ENCODE measurements at places on chromosomes 11 and 22.

DNA sequence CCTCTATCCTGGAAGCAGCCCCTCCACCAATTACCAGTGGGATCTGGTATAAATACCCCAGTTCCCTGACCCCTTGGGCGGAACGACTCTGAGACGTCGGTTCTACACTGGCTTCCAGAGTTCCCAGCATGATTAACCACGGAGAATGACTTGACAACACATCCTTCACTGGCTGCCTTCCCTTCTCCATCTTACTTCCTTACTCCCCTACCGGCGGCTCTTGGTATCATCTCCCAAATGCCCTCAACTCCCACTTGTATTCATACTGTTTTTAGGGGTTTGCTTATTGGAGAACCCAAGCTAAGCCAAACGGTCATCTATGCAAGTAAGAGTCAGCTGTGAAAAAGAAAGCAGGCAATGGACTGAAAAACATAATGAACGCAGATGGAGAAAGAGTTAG lies 56.1 kb downstream of the APOL3 start:
- no peak for DNase-seq

- DNase-seq: no peak
Observed at GRCh38 chr11:13891911-13892310, 70.6 kb upstream of the SPON1 start.

- DNase-seq: no peak
Observed at GRCh38 chr22:39094717-39095389, 2.2 kb upstream of the APOBEC3H start.

- no peak for DNase-seq
Observed at GRCh38 chr11:284105-285020, 4.6 kb upstream of the PGGHG start.

GRCh38 chr11:44885065-44885810 lies 65.4 kb downstream of the TP53I11 start:
- no peak for DNase-seq

DNA sequence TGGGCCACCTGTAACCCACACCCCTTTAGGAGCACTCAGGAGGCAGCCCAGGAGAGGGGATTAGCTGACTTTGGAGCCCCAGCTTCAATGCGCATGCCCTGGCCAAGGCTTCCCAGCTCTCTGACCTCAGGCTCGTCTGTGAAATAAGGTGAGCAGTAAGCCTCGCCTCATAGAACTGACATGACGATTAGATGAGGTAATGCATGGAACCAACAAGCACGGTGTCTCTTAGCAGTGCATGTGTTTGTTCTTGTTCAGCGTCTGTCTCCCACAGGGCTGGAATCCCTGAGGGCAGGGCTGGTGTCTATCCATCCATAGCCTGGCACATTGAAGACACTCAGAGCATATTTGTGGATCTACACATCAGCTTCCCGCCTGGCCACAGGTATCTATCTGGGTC lies 415.4 kb downstream of the MN1 start:
- no peak for DNase-seq

GRCh38 chr11:122850076-122850631 lies 11.9 kb downstream of the CRTAM start:
- no peak for DNase-seq

- no peak for DNase-seq
Observed at GRCh38 chr11:16184588-16184987, 171.8 kb downstream of the SOX6 start.

DNA sequence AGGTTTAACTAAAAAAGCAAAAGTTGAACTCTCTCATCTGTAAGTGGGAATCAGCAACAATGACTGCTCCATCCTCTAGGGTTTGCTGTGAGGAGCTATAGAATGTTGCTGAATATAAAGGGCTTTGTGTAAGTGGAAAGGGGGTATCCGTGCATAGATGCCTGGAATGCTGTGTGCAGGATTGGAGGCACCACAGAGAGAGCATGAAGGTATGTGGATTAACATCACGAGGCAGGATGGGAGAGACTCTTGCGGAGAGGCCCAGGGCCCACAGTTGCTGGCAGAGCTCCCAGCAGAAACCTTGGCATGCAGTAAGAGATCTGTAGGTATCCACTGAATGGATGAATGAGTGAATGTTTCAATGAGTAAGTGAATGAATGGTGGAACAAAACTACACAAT lies 298.7 kb upstream of the DDI1 start:
- DNase-seq: no peak

DNA sequence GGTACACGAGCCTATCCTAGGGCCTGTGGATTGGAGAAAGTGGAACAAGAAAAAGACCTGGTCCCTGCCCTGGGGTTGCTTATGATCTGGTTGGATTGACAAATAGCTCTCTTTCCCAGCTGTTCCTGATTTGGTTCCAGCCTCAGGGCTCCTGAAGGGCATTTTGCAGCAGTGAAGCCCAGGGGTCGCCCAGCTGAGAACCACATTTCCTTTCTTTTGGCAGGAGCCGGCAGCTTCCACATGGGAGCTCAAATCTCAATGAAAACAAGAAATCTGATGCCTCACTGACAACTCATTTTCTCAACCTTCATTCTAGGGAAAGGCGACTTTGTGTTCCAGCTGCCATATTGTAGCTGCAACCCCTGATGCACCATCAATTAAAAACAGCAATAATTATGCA lies 140.6 kb upstream of the CADM1 start:
- DNase-seq: no peak

- DNase-seq: no peak
Observed at GRCh38 chr11:128200467-128200866, 386.9 kb downstream of the ETS1 start.

DNA sequence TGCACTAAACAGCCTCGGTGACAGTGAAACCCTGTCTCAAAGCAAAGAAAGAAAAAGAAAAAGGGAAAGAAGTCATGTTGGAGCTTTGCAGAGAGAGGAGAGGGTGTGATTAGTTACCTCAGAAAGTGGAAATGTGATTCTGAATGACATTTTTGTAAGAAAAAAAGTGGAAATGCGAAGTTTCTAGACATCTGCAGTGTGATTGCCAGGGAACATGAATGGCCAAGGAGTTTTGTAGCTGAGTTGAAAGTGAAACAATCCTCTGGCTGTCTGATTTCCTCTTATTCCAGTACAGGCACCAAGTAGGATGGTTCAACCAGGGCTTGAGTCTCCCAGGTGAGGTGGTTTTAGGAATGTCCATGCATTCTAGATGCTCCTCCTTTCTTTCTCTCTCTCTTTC lies 17.8 kb upstream of the SYVN1 start:
- no peak for DNase-seq

- DNase-seq: no peak
Observed at GRCh38 chr11:92314499-92314898, 89.9 kb downstream of the FAT3 start.
